ENCODE measurements at places on chromosomes 5 and 9.

GRCh38 chr5:141876628-141877355 lies 1.4 kb downstream of the PCDH1 start:
- no peak for DNase-seq

DNA sequence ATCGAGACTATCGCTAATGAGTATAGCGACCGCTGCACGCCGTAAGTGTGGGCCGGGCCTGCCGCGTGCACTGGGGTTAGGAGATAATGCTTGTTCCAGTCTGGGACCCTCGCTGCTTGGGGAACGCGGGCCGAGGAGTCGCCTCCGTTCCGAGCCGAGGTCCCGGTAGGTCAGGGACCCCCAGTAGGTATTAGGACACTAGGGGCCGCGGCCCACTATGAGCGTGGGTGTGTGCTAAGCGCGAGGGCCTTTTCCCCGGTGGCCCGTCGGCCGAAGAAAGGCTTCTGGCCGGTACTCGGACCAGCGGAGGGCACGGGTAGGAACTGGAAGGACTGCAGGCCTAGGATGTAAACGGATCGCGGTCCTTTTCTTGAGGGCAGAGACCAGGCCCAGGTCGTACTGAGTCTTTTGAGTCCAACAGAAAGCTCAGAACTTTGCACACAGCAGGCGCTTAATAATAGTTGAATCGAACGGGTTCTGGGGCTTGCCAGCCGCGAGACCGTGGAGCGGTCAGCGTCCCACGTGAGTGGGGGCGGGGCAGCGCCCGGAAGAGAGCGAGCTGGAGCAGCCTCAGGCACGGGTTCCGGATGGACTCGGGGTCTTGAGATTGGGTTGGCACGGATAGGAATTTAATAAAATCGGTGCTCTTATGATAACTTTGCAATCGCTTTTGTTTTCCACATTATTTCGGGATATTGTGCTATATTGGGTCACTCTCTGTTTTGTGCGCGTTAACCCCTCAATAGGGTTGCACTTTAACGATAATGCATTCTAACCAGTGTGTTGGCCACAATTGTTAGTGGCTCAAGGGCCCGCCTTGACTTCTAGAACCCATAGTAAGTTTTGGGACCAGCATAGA lies 733 bp downstream of the HSPA4 start:
- DNase-seq = peak; percentile 64

DNA sequence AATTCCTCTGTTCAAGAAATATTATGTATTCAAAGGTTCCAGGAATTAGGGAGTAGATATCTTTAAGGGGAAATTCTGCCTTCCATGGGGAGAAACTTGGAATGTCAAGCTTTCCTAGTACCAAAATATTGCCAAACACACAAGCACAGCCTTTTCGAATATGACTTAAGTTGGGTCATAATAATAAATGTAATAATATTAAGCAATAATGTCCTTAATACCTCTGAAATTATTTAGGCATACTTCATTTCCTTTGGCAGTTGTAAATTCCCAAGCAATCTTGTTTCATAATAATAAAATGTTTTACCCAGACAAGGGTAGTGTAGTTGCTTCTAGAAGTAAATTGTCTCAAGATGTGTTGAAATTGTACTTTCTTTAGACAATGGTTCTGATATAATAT lies 630.3 kb upstream of the CDH18 start:
- no peak for DNase-seq

- no peak for DNase-seq
Observed at GRCh38 chr9:134419684-134420076, 93.4 kb downstream of the RXRA start.

DNA sequence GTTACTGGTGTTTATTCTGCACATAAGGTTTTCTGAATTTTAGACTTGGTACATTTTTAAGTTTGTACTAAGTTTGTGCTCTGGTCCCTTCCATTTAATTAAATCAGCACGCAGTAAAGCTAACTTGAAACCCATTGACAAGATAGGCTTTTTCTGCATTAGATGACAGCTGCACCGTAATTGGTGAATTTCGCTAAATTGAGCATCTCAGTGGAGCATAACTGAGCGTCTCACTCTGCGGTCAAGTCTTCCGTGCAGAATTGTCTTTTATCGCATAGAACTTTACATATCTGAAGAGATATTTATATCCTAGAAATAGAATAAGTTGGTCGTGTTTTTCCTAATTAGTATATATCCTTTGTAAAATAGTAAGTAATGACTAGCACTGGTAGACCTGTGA lies 4.1 kb downstream of the SUB1 start:
- peak; percentile 65 for DNase-seq

DNA sequence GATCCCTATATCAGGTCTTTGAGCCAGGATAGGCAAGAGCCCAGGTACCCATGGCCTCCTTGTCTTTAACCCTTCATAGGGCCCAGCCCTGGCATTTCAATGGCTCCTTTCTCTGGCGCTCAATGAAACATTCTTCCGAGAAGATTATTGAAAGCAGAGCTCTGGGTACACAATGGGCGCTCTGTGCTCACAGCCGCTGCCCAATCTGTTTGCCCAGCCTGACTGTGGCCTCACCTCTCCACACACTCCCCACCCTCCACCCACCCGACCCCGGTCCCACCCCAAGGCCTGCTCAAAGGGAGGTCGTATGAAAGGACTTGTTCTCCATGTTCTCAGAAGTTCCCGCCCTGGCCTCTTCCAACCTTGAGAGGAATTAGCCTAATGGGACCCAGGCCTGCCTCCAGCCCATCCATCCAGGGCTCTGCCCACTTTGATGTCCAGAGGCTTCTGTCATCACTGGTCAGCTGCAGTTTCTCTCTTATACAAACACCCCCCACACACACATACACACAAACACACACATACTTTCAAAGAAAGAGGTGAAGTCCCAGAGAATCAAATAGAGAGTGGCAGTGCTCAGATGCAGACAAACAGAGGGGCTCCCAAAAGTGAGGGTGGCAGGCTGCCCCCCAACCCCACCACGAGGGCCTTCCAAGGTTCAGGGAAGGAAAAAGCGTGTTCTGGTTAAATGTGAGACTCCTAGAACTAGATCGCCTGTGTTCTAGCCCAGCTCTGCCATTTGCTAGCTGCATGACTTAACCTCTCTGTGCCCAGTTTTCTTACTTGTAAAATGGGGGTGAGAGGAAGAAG lies 5.1 kb upstream of the ARSI start:
- no peak for DNase-seq

DNA sequence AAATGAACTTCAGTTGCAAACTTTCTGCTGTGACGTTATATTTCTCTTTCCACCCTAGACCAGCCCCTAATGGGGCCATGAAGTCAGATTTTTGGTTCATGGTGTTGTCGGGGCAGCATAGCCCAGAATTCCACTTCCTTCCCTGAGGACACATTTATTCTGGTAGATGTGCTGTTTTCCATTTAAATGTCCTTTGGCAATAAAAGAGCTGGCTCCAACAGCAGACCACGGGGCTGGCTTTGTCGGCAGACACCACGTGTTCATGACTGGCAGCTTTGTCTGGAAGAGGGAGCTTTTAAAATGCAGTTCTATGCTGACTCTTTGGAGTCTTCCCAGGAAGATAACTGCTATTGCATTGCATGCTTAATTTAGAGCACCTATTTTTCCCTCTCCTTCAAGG lies 17.6 kb upstream of the LCP2 start:
- DNase-seq = no peak

DNA sequence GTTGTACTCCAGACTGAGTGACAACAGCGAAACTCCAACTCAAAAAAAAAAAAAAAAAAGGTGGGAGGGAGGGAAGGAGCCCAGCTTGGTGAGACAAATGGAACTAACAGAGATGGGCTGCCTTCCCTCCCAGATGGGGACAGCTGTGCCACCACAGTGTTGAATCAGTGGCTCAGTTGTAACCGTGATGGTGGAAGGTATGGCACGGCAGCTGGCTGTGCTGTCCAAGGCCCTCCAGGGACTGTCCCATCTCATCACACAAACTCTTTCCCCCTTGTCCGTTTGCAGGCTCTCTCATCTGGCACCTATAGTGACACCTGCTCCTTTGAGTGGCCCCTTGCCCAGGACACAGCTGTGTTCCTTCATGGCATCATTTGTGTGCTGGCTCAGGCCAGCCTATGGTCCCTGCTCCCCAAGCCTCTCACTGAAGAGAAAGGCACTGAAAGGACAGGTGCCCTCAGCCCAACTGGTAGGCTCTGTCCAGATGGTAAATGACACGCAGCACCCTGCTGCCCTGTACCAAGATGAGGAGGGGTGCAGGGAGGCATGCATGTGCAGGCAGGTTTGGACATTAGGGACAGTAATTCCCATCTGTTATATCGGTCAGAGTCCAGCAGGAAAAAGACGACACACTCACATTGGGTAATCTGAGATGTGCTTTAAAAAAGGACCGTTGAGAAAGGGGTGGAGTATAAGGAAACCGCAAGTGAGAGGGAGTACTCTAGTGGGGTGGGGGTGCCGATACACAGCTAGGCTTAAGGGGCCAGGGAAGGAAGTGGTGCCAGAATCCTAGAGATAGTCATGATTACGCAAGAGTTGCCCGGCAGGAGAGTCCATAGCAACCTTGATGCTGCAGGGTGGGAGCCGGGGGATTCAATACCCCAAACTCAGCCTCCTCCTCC lies 4.3 kb downstream of the SMIM33 start:
- no peak for DNase-seq

GRCh38 chr9:2083479-2083878 lies 68.3 kb downstream of the SMARCA2 start:
- no peak for DNase-seq

- DNase-seq = no peak
Observed at GRCh38 chr9:111807197-111807596, 12.5 kb upstream of the SHOC1 start.

- DNase-seq = peak; percentile 49
Observed at GRCh38 chr5:44536650-44537260, 147.5 kb upstream of the FGF10 start.

DNA sequence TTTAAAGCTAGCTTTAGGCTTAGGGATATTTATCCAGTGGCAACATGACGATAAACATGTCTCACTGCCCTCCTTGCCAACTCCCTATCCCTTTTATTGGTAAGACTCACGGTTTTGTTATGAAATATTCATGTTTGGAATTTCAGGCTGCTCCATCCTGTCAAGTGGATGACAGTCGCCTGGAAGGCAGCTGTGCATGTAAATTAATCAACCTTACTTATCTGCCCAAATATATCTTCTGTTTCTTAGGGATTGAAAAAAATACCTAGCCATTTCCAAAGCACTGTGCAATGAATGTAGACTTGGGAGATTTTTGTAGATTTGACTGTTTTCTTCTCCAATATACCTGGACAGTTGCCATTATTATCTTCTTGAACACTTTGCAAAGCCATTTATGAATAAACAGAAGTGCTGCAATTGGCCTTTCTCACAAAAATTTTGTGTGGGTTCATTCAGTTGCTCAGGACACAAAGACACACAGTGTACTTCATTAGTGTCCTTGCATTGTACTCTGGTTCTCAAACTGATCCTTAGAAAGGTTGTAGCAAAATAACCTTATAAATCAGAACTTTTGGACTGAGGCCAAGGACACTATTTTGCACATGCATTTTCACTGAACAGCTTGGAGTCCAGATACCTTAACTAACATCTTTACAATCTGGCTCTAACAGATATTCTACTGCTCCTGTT lies 889.4 kb upstream of the SEMA6A start:
- DNase-seq = no peak

GRCh38 chr9:111525056-111525977 lies at the start of gene ZNF483:
TSS of gene ZNF483 (plus strand) at chr9:111525179. CDS start at chr9:111527396, 2,217 bp downstream.
- DNase-seq = no peak

GRCh38 chr5:144273232-144274027 lies 102.8 kb downstream of the KCTD16 start:
- DNase-seq = peak; percentile 88
